Stimulated activated CD4-positive, alpha-beta T cell treated with anti-CD3 and anti-CD28 coated beads, Interleukin-1b, Interleukin-23, amount 100 ng/mL, for 4 hours (primary cell): ENCODE measurements at places on chromosomes 11 and 22.

DNA sequence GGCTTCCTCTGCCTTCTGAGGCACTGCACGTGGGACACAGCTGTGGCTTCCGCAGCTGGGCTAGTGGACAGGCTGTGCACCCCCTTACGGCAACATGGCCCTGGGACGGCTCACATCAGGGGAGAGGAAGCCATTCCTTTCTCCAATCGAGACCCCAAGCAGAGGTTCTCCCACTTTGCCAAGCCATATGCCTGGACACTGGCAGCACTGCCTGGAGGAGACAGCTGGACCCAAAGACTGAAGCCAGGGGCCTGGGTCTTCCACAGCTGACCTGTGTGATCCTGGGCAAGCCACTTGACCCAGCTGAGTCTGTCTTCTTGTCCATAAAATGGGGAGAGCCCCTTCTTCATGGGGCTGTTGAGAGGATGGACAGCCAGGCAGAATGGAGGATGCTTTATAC lies 65.4 kb downstream of the SHISAL1 start:
- DNase-seq = no peak

GRCh38 chr11:94511932-94512781 lies at the start of gene C11orf97:
TSS of gene C11orf97 (plus strand) at chr11:94512461. CDS start at chr11:94512529, 68 bp downstream.
- DNase-seq = peak; percentile 41

- no peak for DNase-seq
Measured at GRCh38 chr22:27798511-27799014, 3.0 kb downstream of the MN1 start.

DNA sequence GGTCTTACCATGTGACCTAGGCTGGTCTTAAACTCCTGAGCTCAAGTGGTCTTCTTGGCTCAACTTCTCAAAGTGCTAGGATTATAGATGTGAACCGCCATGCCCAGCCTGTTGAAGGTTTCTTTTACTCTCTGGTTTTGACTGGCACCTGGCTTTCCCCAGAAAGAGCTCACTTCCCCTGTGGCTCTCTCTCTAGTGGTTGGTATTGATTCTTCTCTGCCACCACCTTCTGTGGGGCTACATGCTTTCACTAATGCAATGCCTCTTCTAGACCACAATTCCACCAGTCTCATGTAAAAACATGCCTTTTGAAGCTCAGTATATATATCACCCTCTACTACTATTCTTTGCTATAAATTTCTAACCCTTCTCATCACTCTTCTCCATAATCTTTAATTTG lies 67.2 kb downstream of the CCDC83 start:
- DNase-seq = no peak

- DNase-seq = no peak
Measured at GRCh38 chr11:134739136-134739535, 327.1 kb upstream of the B3GAT1 start.

GRCh38 chr11:55719608-55720160 lies 53.6 kb upstream of the OR5D13 start:
- no peak for DNase-seq

GRCh38 chr11:2114430-2115241 lies 24.6 kb downstream of the IGF2 start:
- DNase-seq = no peak
